ENCODE measurements at places on chromosomes 1 and 21.

GRCh38 chr21:15354516-15354915 lies 289.7 kb upstream of the NRIP1 start:
- DNase-seq = no peak

- no peak for DNase-seq
Measured at GRCh38 chr1:20266642-20267041, 24.0 kb upstream of the VWA5B1 start.

GRCh38 chr1:180179162-180179957 lies 24.7 kb downstream of the QSOX1 start:
- DNase-seq = no peak

GRCh38 chr21:44533121-44533890 lies 6.7 kb downstream of the KRTAP10-1 start:
- no peak for DNase-seq

DNA sequence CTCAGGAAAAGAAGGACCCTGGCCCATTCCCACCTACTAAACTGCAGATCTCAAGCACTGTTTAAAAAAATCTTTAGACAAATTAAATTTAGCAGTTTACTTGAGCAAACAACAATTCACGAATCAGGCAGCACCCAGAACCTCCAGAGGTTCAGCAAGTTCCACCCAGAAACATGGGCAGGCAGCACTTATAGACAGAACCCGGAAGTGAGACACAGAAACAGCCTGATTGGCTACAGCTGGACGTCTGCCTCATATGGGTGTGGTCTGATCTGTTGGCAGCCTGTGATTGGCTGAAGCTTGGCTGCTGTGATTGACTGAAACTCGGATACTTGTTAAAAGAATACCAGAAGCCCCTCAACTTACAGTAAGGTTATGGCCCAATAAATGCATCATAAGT lies 34.7 kb upstream of the COL6A2 start:
- DNase-seq = no peak

DNA sequence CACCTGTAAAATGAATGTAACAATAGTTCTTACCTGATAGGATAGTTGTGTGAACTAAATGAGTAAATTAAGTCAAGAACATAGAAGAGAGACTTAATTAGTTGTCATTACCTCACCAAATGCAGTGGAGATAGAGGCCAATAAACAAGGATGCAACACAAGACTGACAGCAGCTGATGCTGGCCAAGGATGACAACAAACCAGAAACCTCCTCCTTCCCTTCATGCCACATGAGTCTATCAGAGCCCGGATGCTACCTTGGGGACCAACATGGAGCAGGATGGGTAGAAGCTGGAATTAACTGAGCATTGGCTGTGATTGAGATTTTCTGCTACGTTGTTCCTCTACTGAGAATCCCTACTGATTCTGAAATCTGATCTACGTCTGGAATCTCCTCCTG lies 30.3 kb upstream of the USP1 start:
- no peak for DNase-seq

Measured in activated naive CD8-positive, alpha-beta T cell treated with anti-CD3 and anti-CD28 coated beads, Interleukin-2, amount 50 U/mL, for 24 hours (primary cell).